Left cardiac atrium (tissue), 4 donors: ENCODE measurements at places on chromosomes 2 and 18. TPM values are rescaled to one million over a fixed set of nuclear protein-coding genes. Genes with fewer than 3 reads are reported as not detected.

The INHBB gene
- 3.7 TPM for total RNA-seq

The SDC1 gene
- total RNA-seq, result 0.50 TPM

DNA sequence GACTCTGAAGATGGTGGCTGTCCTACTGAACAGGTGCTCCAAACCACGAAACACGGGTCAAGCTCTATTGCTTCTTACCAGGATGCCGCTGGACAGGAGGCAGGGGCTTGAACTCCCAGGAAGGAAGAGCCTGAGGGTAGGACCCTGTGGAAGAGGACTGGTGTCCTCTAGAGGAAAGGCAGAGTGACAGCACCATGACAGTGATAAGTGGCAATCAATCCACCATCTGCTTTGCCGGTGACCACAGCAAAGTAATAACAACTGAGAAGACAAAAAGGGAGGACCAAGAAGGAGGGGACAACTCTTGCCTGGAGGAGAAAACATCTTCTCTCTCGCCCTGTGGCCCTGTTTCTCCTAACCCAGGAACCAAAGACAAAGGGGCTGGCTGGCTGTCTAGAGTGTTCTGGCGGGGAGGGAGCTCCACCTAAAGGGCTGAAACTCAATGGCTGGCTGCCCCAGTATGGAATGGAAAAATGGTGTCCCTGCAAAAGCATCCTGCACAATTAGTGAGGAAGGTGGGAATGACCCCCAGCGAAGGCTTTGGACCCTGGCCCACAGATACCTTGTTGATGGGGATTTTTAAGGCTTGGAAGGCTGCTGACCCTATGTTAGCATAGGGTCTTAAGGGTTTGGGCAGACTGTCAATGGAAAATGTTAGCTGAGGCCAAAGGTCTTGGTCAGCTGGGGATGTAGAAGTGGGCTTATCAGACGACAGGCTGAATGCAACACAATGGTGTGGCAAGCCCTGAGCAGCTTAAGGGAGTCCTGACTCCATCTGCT, 35.4 kb downstream of the PROC start:
- no peak for DNase-seq

GRCh38 chr2:190579915-190580846, 45.7 kb upstream of the NEMP2 start:
- no peak for DNase-seq

- no peak for DNase-seq
Observed at GRCh38 chr2:37388074-37388473, 43.6 kb downstream of the QPCT start.

DNA sequence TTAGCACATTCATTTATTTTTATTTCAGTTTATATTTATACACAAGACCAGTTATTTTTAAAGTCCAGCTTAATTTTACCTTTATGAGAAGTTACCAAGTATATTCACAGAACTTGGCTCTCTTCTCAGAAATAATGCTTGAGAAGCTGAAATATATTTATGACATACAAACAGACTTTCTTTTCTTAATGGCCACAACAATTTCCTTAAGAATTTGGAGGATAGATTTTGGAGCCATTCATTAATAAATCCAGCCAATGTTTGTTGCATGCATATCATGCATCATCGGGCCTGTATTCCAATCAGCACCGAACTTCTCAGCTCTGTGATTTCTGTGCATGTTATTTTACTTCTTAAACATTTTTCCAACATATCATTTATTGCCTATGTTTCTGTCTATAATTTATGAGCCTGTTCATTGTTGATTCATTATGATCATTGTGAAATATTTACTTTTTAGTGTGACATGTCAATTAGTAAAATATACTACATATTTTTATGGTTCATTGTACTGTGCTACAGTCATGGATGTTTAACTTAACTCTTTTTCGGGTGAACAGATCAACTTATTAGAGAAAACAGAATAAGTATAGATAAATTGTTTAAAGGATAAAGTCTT, 3.5 kb downstream of the GULP1 start:
- DNase-seq, result no peak

The RESP18 gene
- total RNA-seq, result not detected

DNA sequence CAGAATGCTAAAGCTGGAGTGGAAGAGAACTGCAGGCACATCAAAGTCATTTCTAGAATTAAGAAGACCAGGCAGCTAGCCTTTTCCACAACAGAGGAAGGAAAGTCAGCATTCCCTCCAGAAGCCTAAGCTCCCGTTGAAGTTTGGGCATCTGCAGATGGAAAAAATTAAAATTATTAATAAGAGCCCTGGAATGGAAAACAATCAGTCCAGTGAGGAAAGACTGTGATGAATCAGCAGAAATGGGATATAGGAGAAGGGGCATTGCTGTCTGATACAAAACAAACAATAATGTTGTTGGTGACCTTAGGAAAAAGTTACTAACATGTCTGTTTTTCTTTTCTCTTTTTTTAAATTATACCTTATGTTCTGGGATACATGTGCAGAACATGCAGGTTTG, 450.7 kb upstream of the SLC14A2 start:
- no peak for DNase-seq

DNA sequence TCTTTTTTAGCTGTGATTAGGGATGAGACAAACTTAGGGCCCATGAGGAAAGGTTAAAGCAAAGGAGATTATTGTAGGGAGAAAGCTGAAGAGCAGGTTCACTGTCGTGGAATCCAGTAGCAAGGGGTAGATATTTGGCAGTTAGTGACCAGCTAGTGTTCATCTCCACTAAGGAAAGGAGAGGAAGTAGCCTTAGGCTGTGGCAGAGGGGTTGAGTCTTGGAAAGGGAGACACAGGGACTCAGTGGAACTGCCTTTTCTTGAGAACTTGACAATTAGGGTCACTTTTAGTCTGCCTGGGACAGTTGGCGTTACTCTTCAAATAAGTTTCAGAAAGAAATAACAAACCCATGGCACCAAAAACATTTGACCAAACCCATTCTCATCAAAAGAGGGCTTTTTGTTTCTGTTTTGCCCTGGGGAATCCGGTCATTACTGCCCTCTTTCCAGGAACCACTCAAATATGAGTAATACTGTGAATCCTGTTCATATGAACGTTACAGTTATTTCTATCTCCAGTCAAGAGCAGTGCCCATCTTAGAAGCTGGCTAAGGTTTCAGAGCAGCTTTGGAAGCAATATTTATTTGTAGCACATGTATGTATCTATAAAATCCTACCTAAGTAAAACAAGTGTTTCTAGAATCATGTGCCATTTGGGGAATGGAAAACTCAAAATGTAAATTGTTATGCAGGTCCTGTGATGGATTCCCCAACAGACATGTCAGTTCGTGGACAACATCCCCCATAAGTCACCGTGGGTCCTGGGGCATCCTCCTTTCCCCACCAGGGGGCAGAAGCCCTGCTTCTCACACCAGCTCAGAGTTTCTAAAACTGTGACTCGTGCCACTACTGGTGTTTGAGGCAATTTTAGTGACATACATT, 77.3 kb upstream of the PHLPP1 start:
- DNase-seq, result no peak

The ANKRD30B gene
- not detected for total RNA-seq

The LCT gene
- not detected for total RNA-seq

- no peak for DNase-seq
Observed at GRCh38 chr2:204871231-204871953, 326.1 kb downstream of the PARD3B start.

- no peak for DNase-seq
Observed at GRCh38 chr2:188596054-188596453, 304.4 kb downstream of the GULP1 start.

The GTF2A1L gene
- not detected for total RNA-seq

DNA sequence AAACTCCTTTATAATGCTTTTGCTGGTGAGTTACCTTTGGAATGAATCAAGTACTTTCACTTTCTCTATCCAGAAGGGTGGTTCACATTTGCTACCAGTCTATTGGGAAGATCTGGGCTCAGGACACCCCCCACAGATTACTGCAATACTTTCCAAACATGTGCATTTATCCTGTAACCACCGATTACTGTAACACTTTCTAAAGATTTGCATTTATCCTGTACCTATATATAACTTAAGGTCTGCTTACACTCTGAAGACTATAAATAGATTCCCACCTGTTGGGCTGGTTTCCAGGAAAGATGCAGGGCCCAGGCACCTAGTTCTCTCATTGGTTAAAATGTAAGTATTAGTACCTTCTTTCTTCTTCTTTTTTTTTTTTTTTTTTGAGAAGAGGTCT, 113.0 kb upstream of the NEDD4L start:
- DNase-seq, result no peak

DNA sequence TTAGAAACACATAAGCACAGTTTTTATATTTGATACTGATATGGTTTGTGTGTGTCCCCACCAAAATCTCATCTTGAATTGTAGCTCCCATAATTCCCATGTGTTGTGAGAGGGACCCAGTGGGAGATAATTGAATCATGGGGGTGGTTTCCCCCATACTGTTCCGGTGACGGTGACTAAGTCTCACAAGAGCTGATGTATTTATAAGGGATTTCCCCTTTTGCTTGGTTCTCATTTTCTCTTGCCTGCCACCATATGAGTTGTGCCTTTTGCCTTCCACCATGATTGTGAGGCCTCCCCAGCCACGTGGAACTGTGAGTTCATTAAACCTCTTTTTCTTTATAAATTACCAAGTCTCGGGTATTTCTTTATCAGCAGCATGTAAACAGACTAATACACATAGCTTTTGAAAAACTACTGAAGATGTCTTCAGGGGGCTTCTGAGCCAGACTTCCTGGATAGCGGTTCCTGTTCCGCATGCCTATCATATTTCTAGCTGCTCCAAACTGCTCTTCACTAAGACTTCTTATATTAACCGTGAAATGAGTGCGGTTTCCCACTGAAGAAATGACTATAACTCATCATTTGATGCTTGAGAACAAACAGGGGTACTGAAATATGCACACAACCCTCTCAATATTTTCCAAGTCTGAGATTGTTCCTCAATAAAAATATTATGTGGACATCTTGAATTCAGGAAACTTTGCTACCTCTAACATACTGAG, 75.8 kb downstream of the SPHKAP start:
- DNase-seq, result no peak

DNA sequence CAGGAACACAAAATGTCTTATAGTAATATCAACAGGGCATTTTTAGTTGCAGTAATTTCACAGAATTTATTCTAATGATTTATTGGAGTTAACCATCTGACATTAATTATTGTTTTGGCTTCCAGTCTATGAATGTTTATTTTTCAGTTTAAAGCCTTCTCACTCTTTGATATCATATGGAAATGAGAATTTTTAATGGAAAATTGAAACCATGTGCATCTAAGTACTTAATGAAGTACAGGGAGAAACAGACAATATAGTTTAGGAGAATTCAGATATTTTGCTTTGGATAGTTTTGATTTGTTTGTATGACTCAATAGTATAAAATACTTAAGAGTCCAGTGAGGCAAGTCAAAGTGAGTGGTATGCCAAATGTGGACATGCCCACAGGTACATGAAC, 126.1 kb downstream of the OLA1 start:
- no peak for DNase-seq
